Activated CD4-positive, alpha-beta T cell treated with anti-CD3 and anti-CD28 coated beads, Interleukin-2, amount 50 U/mL, for 4 hours (primary cell): ENCODE measurements at places on chromosomes 4 and X.
A peak's percentile ranks its signal among the peaks of the same experiment; 100 is the strongest.

DNA sequence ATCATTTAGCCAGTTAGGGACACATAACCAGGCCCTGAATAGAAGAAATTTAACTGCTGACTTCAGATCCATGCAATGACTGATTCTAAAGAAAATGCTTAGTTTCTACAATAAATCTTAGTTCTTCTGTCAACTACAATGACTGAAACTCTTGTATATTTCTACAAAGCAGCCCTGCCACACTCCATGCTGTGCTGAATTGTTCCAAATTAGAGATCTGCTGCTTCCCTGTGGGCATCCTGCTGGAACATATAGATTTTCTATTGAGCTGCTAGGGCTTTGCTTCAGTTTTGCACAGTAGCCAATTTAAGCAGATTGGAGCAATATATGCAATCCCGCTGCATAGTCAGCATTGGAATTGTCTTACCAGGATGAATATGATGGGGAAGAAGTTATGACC, 312.8 kb upstream of the SMIM31 start:
- DNase-seq: no peak

- no peak for DNase-seq
Observed at GRCh38 chrX:139931646-139932072, 1.2 kb downstream of the ATP11C start.

- no peak for DNase-seq
Observed at GRCh38 chr4:147586637-147587036, 30.6 kb upstream of the TMEM184C start.

DNA sequence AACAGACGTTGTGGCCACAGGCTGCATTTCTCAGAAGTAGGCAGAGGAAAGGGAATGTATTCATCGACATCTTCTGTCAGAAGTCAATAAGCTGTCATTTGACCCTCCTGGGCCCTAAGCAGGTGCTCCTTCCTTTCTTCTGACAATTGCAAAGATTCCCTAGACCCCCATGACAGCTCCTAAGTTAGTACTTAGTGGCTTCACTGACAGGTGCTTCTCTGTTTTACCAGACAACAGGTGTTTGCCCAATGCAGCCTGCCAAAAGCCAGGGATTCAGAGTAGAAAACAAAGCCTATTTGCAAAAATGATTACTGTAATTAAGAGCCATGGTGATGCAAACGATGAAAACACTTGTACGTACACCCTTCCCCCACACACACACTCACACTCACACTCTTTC, 7.5 kb upstream of the FGF5 start:
- no peak for DNase-seq

- DNase-seq: no peak
Observed at GRCh38 chrX:3697701-3698279, 15.7 kb downstream of the PRKX start.

DNA sequence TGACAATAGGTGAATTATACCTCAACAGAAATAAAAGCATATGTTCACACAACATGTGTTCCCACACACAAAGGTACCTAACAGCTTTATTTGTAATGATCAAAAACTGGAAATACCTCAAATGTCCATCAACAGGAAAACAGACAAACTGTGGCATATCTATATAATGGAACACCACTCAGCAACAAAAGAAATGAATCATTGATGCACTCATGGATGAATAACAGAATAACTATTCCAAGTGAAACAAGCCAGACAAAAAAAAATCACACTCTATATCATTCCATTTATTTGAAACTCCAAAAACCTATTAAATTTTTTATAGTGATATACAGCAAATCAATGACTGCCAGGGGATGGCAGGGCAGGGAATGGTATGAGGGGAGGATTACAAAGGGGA, 148.1 kb downstream of the PLS3 start:
- no peak for DNase-seq

- DNase-seq: peak; percentile 77
Observed at GRCh38 chrX:107673933-107674479, 45.7 kb downstream of the PRPS1 start.

DNA sequence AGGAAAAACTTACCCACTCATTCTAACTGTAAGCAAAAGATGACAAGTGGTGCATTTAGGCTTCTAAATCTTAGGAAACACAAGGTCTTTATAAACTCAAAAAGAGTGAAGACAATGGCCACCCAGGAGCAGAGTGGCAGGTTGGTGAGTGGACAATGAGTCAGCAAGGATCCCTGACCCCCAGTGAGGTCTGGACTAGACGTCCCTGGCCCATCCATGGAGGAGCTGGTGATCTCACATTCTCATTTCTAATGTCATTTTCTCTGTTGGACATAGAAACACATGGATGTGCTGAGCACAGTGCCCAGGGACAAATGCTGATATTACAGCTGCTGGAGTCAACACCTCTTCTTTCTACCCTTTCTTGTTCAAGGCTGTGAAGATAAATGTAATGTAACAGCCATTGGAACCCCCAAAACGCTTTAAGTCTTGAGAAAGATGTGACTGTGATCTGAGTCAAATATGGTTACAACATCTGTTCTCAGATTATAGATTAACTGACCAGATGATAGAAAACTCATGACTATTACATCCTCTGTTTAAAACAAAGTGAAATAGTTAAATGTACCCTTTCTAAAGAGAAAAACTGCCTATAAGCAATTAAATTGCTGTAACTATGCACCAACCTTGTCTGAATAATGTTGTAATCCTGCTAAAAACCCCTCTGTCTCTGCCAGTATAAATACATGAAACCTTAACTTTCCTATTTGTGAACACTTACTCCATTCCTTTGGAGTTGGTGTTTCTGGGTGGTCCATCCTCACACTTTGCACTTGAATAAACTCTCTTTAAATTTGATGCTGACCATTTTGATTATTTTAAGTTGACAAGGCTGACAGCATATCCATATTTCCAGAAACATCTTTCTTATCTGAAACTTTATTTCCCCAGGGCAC, 92.7 kb downstream of the USP46 start:
- no peak for DNase-seq

DNA sequence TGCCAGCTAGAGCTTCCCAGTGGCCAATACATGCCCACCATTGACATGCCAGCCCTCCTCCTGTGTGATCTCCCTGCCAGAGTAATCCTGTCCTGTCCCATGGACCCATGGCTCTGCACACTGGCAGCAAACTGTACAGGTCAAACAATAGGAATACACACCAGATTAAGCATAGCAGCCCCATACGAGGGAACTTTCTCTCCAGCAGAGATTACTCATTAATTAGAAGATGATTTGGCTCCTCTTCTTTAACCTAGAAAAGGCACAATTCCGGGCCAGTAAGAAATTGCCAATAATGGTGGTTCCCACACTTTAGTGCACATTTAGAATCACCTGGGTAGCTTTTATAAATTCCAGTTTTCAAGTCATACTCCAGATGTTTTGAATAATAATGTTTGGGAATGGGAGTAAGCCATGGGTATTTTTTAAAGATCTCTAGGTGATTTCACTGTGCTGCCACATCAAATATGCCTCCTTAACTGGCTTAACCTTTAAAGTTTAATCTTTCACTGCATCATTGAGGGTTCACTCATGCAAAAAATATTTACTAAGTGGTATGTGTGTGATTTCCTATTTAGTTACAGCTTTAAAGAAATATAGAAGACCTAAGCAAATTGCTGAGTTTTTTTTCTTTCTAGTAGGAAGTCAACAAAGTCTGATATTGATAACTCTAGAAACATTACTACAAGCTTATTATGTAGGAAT, 277.6 kb upstream of the NWD2 start:
- DNase-seq: no peak

DNA sequence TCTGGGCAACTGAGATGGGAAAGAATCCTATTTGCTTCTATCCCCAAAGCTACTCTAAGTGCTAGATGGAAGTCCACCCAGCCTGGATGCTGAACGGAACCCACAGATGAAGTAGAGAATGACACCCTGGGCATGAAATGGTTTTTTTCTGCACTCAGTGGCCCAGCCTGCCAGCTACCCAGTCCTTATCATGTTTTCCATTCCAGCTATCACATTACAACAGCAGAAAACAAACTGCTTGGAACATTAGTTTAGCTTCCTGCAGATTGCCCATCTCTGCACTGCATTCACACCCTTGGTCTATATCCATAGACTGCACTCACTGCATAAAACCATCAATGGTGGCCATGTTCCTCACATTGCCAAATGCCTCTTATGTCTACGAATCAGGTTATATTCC, 79.1 kb downstream of the NYX start:
- DNase-seq: no peak

GRCh38 chr4:27006646-27007045, 146.0 kb downstream of the STIM2 start:
- DNase-seq: no peak

- no peak for DNase-seq
Observed at GRCh38 chr4:55939421-55939820, 9.3 kb upstream of the CEP135 start.

DNA sequence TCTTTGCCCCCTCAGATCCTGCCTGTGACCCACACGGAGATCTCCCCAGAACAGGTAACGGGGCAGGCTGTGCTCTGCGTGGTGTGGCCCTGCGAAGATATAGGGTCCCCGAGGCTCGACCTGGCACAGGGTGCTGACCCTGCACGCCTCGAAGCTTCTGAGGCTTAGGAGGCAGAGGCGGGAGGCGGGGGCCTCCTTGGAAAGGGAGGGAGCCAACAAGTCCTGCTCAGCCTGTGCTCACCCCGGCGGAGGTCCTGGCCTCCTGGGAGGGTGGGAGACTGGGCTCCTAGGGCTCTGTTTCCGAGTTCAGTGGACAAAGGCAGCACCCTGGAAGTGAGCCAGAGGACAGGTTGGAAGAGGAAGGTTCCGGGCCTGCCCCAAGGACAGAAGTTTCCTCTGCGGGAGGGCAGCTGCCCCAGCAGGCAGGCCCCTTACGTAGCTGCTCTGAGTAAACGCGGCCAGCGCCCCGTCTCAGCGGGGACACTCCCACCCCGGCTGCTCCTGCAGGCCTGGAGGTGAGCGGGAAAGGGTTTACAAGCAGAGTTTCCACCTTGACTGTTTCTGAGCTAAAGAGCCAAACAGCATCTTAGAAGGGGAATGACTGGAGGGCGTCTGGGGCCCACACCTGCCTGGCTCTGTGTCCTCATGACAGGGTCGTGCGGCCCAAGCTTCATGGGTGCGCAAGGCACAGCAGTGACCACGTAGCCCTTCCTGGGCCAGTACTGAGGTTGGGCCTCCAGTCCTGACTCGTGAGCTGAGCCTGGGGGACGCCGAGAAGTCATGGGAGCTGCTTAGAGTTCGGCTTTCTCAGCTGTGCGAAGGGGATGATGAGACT, 16.1 kb downstream of the TMEM175 start:
- DNase-seq: no peak

DNA sequence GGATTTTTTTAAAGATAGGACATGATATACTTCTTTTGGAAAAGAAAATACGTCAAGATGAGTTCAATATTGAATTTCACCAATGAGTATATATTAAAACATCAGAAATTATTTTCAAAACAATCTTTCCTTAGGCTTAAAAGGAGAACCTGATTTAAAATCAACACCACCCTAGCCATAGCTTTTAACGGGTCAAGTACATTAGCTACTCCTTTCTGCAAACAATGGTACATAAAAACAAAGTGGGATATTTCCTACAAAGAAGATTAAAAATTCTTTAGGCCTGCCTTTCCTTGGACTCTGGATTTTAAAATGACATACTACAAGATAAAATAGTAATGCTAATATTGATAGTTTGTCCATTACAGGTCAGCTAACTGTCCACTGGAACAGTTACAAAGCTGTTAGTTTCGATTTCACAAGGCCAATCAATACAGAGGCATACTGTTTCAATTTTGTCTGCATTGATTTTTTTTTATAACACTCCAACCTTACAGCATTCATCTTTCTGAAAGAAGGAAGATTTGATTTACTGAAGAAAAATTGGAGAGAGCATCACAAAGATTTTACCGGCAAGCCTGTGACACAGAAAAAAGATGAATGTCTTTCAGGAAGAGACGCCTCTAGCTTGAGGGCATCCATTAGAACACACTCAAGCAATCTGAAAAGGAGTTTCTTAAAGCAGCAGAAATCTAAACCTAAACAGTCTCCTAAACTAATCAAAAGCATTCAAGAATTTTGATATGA, 97.2 kb downstream of the MAB21L2 start:
- DNase-seq: no peak

DNA sequence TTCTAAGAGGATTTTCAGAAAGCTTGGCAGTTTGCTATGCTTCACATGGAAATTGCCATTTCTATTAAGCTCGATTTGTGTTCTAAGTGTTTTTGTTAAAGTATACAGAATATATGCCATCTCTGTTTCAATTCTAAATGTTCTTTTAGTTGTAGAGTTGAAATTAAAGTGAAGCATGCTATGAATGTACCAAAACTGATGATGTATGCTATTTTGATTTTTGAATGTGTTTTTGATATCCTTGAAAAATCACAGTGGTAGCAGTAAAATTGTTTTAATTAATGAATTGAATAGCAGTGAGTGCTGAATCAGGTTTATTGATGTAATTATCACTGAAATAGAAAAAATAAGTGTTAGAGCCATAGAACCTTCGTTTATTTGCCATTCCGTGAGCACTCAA, 110.9 kb downstream of the TENM3 start:
- no peak for DNase-seq

GRCh38 chr4:145735347-145735675, 55.4 kb downstream of the C4orf51 start:
- no peak for DNase-seq

- DNase-seq: no peak
Observed at GRCh38 chr4:143199503-143199902, 14.8 kb downstream of the USP38 start.

DNA sequence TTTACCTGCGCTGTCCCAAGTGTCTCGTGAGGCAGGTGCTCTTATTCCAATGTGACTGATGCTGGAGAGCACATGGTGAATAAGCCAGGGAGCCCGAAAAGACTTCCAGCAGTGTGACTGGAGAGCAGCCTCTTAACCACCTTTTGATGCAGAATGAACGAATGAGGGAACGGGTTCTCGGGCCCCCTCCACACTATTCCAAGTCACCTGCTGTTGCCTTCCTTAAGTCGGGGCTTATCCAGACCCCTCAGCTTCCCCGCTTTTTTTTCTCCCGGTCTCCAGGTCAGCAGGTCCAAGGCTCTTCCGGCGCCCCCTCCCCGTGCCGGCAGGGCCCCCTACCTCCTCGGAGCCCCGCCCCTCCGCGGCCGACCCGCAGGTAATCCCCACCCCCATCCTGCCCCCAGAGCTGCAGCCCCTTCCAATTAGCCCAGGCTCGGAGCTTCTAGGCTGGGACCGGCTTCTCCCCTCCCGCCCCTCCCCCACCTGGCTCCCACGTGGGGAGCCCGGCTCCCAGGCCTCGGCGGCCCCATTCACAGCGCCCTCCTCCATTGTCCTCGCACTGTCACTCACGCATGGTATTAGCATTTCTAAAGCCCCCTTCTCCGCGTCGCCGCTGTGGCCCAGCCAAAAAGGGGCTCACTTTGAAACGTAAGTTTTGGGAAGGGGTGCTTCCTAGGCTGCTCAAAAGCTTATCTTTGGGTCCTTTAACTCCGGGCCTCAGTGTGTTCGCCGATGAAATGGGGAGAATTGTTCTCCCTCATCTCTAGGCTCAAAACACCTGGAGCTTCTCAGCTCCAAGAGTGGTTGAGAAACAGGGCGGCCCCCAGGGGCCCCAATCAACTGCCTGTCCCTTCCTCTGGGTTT, 56.2 kb upstream of the PJA1 start:
- DNase-seq: no peak
